Cerebellum (tissue), 4 donors: ENCODE measurements at places on chromosomes 12 and 14.

DNA sequence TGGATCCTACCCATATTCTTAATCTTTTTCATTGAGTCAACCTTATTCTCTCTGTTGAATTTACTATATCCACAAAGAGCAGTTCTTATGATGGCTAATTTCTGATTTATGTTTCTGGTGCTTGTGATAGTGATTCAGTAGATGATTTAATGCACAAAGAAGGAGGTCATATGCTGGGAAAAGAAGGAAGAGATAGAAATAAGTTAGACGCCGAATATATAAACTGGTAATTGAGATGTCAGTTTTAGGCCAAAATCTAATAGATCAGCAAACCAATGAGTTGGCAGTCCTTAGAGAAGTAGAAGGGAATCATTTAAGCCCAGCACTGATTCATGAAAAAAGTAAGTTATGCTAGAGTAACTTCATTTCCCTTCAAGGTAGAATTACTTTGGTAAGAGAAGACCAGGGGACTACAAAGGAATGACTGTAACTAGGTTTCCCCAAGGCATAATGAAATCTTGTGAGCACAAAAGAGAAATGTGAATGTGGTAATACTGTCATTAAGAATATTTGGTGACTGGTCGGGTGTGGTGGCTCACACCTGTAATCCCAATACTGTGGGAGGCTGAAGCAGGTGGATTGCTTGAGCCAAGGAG is 132.4 kb downstream of the TGFB3 start:
- DNase-seq: no peak

GRCh38 chr12:24778486-24779304 is 170.2 kb downstream of the BCAT1 start:
- no peak for DNase-seq

DNA sequence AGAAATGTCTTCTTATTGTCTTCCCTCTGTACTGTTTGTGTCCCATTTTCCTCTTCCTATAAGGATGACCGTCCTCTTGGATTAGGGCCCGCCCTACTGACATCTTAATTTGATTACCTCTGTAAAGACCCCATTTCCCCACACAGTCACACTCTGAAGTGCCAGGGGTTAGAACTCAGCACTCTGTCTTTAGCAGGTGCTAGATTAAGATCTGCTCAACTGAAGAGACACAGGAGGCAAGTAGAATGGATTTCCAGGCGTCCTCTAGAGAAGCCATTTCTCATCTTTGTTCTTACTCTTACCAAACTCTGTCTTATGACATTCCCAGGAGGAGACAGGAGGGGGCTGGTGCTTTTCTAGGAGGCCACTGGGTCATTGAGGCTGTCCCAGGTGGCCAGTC is 50.8 kb downstream of the VCPKMT start:
- no peak for DNase-seq

DNA sequence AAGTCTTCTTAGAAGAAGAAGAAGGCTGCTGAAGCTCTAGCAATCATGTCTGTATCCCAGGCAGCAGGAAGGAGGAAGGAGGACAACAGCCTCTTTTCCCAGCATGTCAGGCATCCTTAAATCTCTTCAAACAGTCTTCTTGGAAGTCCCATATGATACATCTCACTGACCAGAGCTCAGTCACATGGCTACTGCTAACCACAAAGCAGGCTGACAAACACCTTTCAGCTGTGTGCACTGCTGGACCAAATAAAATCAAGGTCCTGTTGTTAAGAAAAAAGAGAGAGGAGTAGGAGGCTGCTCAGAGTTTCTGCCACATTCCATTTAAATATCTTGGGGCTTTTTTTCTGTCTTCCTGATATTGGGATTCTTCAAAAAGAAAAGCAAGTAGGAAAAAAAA is 203.4 kb upstream of the PELI2 start:
- DNase-seq: no peak

- DNase-seq: no peak
Observed at GRCh38 chr12:1639538-1639937, 10.5 kb downstream of the WNT5B start.

DNA sequence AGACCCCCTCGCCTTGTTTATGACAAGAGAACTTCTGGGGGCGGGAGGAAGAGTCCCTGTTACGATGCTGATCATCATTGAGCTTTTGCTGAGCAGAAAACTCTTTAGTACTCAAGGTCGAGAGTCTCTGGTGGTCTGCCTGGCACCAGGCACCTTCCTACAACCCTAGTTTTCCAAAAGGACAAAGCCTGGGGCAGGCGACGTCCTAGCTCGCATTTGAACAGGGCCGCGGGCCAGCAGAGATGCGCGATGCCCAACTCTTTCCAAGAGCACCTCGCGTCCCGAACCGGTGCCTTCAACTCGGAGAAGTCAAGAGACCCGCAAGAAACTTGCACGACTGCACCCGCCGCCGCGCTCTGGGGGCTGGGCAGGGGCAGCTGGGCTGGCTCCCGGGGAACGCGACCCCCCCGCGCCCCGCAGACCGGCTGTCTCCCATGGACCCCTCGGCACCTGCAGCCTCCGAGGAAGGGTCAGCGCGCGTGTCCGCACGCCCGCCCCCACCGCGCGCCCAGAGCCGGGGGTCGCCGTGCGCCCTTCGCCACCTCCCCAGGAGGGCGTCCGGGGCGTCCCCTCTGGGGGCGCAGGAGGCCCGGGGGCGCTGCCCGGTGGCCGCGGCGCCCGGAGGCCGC is 377 bp upstream of the BCL7A start:
- DNase-seq: no peak

- no peak for DNase-seq
Observed at GRCh38 chr12:48027183-48028002, 23.1 kb upstream of the COL2A1 start.

DNA sequence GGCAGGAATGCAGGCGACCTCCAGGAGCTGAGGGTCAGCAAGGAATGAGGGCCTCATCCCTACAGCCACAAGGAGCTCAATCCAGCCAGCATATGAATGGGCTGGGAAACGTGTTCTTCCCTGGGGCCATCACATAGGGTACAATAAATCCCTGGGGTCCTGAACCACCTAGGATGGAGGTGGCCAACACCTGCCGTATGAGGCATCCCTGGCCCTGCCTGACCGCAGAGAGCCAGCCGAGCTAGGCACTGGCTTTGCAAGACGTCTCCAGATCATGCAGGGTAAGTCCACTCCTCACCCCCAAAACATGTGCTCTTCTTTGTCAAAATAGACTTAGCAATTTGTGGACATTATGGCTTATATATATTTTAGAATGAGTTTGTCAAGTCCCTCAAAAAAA is 303.7 kb upstream of the DIO3 start:
- no peak for DNase-seq

DNA sequence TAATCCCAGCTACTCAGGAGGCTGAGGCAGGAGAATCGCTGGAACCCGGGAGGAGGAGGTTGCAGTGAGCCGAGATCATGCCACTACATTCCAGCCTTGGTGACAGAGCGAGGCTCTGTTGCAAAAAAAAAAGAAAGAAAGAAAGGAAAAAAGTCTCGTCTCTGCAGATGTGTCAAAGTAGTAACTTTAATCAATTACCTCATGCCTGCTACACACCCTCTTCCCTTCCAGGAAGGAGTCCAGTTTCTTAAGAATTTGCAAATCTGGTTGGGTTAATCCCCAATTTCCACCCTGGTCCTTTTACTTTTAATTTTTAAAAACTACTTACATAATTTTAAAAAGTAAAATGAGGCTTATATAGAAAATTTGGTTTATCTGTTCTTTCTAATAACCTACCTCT is 234.5 kb upstream of the KITLG start:
- no peak for DNase-seq

GRCh38 chr12:41034686-41035085 is 153.4 kb upstream of the PDZRN4 start:
- DNase-seq: no peak

DNA sequence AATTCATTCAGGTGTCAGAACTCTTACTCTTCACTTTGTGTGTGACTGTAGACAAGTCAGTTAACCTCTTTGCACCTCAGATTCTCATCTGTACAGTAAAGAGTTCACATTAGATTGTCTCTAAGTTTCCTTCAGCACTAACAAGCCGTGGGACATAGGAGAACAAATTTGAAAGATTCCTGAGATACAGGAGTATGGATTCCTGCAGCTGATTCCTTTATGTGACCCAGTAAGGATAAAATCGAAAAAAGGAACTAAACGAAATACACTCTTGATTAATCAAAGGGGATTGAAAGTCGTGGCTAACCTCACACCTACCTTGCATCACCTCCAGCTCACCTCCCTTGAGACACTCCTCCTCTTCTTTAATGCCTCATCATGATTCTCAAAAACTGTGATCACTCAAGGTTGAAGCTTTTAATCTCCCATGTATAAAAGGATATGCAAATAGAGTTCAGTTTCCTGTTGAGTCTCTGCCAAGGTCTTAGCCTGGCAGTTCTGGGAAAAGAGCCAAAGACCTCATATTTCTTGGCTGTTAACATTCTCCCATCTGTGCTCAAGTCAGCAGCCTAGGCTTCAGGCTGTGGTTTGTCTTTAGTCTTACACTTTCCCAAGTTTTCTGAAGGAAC is 156.6 kb downstream of the DAD1 start:
- peak; percentile 76 for DNase-seq

- DNase-seq: no peak
Observed at GRCh38 chr14:45377166-45377565, 124.2 kb upstream of the MIS18BP1 start.

DNA sequence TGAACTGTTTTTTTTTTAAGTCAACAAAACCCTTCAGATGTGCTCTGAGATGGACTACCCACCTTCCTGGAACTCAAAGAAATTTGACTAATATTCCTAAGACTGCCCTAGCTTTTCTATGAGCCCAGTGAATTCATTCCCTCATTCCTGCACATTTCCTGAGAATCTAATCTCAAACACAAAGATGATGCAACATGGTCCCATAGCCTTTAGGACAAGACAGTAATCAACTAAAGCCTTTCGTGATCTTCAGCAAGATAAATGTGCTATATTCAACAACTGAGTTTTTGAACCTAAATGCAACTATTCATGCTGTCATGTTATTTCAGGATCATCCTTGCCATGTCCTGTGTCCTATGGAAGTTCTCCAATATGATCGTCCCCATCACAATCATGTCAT is 5.0 kb downstream of the SETD3 start:
- no peak for DNase-seq

DNA sequence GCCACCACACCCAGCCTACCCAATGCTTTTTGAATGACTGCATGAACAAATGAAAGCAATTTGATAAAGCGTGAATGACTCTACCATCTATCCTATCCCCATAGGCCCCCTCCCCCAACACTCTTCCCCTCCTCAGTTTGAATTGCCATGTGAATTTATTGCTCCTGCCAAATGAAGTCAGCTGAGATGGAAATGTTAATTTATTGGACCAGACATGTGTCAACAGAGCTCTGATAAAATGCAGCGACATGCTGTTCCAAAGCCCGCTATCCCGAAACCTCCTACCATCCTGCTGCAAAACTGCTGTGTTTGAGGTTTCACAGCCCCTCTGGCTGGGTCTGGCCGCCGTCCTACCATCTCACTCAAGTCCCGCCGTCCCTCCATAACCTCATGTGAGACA is 360.5 kb downstream of the CACNA1C start:
- DNase-seq: no peak

DNA sequence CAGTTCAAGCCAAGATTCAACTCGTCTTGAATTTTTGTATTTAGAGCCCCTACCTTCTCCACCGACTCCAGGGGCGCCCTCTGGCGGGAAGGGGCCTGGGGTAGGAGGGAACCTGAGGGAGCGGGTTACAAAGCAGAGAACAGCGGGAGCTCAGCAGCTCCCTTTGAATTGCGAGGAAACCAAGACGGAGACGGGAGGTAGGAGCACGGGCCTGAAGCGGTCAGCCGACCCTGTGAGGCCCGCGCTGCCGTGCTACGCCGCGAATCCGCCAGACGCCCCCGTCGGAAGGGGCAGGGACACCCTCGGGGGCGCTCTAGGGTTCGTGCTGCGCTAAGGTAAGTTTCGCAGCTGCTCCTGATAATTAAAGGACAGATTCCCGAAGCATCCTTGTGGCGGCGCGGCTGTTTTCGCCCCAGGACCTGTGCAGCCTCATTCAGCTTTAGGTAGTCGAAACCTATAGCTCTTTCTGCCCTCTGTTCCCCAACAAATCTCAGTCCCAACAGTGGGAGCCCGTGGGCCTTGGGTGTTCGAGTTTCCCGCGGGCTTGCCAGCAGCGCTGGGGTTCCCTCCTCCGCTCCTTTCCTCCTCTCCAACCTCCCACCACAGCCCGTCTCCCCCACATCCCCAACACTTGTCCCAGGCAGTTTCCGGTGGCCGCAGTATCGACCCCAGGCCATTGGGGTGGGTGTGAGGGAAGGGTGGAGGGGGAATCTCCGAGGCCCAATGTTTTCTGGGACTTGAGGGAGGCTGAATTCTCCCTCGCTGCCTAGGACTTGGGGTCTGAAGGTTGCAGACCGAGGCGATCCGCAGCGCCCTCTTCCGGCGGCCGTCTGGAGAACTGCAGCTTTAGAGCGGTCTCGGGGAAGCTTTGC is 5.1 kb upstream of the NKX2-1 start:
- DNase-seq: no peak

GRCh38 chr12:58858030-58858429 is 62.3 kb downstream of the LRIG3 start:
- DNase-seq: no peak

DNA sequence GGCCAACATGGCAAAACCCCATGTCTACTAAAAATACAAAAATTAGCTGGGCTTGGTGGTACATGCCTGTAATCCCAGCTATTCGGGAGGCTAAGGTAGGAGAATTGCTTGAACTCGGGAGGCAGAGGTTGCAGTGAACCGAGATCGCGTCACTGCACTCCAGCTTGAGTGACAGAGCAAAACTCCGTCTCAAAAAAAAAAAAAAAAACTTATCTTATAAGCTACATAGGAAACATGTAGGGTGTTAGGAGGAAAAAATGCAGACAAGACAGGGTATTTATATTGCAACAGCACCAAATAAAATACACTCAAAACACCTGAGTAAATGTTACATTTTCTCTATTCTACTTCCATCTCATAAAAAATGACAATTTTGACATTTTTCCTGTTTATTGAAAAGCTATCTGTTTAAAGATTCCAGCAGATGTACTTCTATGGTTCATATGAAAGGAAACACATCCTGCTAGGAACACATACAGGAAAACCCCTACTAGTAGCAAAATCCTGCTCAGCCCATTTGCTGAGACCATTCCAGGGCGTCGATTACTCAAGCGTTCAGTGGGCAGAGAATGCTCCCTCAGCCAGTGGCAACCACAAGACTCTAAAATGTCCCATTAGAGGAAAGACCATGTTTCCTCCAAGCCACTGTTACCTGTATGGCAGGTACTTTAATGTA is 19.7 kb downstream of the CORO1C start:
- DNase-seq: no peak
